ENCODE measurements at places on chromosomes 7 and 10.
A peak's percentile ranks its signal among the peaks of the same experiment; 100 is the strongest.

GRCh38 chr7:25256333-25256819, 28.1 kb upstream of the NPVF start:
- DNase-seq: no peak

DNA sequence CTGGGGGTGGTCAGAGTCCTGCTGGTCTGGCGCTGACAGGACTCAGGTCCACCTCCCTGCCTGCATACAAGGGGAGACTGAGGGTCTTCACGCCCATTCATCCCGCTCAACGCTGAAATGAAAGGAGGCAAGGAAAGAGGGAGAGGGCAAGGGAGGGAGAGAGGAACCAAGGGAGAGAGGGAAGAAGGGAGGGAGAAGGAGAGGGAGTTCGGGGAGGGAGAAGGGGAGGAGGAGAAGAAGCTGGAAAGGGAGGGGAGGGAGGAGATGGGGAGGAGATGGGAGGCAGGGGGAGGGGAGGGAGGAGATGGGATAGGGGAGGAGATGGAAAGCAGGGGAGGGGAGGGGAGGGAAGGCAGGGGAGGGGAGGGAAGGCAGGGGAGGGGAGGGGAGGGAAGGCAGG, 69.4 kb upstream of the INPP5A start:
- DNase-seq: no peak

DNA sequence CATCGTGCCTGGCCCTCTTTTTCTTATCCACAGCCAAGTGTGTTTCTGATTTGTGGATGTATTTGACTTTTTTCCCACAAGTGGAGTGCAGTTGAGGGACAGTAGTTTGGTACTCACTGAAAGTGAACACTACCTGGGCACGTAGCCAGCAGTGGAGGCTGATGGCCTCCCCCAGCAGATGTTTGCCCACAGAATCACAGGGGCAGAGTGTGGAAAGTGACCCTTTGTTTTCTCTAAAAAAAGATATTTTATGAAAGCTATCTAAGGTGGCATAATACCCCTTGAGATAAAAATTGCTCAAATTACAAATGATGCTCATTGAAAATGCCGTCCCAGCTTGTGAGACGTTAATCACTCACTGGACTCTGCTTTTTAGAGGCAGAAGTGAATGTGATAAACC, 29.1 kb downstream of the WDR37 start:
- no peak for DNase-seq

DNA sequence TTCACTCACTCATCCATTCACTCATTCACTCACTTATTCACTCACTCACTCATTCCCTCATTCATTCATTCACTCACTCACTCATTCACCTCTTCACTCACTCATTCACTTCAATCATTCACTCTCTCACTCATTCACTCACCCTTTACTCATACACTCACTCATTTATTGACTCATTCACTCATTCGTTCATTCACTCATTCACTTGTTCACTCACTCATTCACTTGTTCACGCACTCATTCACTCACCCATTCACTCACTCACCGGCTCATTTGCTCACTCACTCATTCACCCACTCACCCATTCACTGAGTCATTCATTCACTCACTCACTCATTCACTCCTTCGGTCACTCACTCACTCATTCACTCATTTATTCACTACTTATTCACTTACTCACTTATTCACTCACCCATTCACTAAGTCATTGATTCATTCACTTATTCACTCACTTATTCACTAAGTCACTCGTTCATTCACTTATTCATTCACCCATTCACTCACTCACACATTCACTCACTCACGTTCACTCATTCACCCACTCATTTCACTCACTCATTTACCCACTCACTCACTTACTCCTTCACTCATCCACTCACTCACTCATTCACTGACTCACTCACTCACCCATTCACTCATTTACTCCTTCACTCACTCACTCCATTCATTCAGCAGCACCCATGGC, 4.7 kb upstream of the PFKP start:
- no peak for DNase-seq

- peak; percentile 20 for DNase-seq
Measured at GRCh38 chr7:98641646-98642500, 24.8 kb downstream of the NPTX2 start.

- DNase-seq: no peak
Measured at GRCh38 chr7:25478925-25479324, 250.6 kb upstream of the NPVF start.

DNA sequence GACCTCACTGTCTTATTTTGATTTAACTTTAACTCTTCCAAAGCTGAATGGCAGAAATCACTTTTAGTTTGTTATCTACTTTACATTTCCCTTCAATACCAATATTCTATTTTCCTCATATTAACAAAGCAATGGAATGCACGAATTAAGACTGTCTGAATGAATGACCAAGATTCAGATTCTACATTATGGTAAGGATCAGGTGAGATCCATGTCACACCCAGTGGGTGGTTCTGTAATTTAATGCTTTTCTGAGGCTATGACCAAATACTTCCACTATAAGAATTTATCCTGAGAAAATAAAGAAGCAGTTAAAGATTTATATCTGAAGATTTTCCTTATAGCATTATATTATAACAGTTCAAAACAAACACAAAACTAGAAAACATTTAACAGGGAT, 90.2 kb upstream of the NUPR2 start:
- no peak for DNase-seq

- no peak for DNase-seq
Measured at GRCh38 chr10:92972886-92973285, 87.7 kb upstream of the CYP26C1 start.
